Thymus (tissue), 14 donors: ENCODE measurements at places on chromosomes 3 and 15. TPM values are rescaled to one million over a fixed set of nuclear protein-coding genes. Genes with fewer than 3 reads are reported as not detected.
A peak's percentile ranks its signal among the peaks of the same experiment; 100 is the strongest.

- no peak for DNase-seq
These were observed 47.1 kb downstream of the SEMA3G start for GRCh38 chr3:52397676-52398399.

GRCh38 chr15:85044251-85044853, 62.7 kb downstream of the PDE8A start:
- DNase-seq: peak; percentile 66

The ZMYND10 gene
- 0.66 TPM for total RNA-seq

The SI gene
- total RNA-seq: 0.05 TPM

DNA sequence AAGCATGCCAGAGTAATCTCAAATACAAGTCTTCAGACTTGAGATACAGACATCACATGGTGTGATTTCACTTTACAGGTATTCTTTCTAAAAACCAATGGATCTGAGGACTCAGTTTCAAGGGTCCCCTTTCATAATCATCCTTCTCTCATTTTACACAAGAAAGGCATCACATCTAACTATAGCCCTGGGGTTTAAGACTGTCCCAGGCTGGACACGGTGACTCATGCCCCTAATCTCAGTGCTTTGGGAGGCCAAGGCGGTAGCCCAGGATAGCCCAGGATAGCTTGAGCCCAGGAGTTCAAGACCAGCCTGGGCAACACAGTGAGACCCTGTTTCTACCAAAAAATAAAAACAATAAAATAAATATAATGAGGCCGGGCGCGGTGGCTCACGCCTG, 36.4 kb downstream of the UBP1 start:
- no peak for DNase-seq

The GOLGA6L10 gene
- total RNA-seq: 0.47 TPM

The GOLGA8R gene
- total RNA-seq: 0.80 TPM

The AGTR1 gene
- total RNA-seq: 0.61 TPM

DNA sequence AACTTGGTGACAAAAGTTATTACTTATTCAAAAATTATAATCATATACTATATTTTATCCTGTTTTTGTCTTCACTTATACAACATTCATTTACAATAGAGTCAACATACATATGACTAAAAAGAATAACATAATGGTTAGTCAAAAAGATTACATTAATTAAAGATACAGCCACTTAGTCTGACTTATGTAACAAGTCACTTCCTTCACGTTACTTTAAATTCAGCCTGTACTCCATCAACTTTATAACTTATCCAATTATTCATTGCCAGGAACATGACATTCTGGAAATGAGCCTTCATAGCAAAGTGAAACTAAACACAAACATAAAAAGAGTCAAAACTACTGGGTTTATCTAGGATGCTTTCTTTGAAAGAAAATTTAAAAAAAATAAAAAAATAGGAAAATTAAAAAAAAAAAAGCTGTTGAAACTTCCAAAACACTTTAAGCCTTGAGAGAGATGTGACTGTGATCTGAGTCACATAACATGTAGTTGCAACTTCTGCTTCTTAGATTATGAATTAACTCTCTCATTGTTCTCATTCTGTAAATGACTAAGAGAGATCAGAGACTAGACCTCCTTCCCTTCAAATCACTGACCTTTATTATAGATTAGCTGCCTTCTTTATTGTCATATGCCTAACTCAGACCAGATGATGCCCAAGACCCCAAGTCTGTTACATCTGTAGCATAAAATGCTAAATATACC, 107.8 kb downstream of the MYRIP start:
- DNase-seq: no peak

The CCR9 gene
- 214 TPM for total RNA-seq

GRCh38 chr15:41561777-41562145, 2.7 kb downstream of the TYRO3 start:
- no peak for DNase-seq

The SNTN gene
- total RNA-seq: not detected

DNA sequence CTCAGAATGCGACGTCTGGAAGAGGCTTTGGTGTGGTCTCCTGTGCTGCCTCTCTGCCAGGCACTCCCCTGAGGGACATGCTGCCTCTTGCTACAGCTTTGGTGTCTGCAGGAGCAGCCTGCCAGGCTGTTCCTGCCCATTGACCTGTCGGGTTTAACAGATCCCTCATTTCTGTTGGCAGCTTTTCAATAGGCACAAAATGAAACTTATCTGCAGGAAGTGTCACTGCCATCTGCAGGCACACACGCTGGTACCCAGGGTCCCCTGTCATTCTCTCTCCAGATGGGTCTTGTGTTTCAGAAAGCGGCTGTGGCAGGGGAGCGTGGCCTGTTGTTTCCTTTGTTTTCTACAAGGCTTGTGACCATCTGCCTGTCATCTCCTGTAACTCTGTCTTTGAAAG, 328.3 kb upstream of the CHRM5 start:
- no peak for DNase-seq

The SLC12A6 gene
- total RNA-seq: 13.5 TPM

The ZNF620 gene
- 3.5 TPM for total RNA-seq

The MUSTN1 gene
- 0.85 TPM for total RNA-seq

GRCh38 chr15:88878720-88879184, 16.6 kb downstream of the HAPLN3 start:
- DNase-seq: no peak

GRCh38 chr3:142148044-142148791, 1.1 kb downstream of the TFDP2 start:
- DNase-seq: no peak

The NR2E3 gene
- 0.05 TPM for total RNA-seq

GRCh38 chr3:72210261-72210660, 425.3 kb upstream of the PROK2 start:
- DNase-seq: no peak

- no peak for DNase-seq
These were observed 61.4 kb downstream of the UMPS start for GRCh38 chr3:124791639-124792151.

- no peak for DNase-seq
These were observed 2.3 kb downstream of the GRIP2 start for GRCh38 chr3:14537590-14538450.

- no peak for DNase-seq
These were observed 9.9 kb upstream of the PAQR9 start for GRCh38 chr3:142973217-142974009.

- peak; percentile 64 for DNase-seq
These were observed 11.1 kb upstream of the ABHD10 start for GRCh38 chr3:111967651-111968274.

DNA sequence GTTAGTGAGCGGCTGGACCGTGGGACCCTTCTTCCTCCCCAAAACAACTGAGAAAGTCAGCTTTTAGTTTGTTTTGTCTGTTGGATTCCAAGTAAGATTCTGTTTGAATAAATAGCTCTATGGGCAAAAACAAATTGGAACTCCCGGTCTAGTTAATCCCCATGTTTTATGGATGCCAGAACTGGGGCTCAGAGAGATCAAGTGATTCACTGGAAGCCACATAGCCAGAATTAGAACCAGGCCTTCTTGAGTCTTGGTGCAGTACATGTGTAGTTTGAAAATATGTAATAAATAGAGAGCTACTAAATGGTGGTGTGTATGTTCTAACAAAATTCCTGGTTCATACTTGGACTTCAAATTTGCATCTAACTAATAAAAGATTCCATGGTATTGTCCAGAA, 29.3 kb upstream of the POLR2M start:
- DNase-seq: no peak

DNA sequence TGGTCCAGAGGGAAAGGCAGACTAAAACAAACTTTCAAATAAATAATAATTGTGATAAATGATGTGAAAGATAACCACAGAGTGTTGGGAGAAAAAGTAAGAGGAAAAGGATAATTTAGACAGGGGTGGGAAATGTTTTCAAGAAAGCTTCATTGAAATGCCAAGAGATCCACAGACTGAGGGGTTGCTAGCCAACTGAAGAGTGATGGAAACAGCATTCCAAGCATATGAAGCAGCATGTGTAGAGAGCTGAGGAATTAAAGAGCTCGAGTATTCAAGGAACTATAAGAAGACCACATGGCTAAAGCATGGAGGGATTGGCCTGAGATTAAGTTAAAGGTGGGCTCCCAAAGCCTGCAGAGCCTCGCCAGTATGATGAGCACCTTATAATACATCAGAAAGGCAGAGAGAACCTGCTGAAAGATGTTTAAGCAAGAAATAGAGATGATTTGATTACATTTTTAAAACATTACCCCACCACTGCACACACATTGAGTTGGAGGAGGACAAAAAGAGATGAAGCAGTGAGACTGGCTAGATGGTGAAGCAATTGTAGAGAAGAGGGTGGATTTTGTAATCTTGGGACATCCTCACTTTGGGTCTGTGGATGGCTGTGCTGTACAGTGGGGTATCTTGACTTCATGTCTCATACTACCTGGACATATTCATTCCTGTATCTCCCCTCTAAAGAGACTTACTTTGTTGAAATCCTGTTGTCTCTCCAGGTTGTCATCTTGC, 100.8 kb downstream of the STAC start:
- no peak for DNase-seq

DNA sequence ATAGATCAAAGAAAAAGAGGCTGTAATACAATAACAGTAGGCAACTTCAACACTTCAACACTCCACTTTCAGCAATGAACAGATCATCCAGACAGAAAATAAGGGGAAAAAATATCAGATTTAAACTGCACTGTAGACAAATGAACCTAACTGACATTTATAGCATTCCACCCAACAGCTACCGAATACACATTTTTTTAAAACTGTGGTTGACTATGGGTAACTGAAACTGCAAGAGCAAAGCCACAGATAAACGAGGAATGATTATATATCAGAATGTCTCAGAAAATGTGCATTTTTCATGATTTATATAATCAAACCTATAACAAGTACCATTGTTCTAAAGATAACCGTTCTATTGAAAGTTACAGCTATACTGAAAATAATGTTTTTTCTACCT, 514.9 kb upstream of the DPPA4 start:
- DNase-seq: no peak

DNA sequence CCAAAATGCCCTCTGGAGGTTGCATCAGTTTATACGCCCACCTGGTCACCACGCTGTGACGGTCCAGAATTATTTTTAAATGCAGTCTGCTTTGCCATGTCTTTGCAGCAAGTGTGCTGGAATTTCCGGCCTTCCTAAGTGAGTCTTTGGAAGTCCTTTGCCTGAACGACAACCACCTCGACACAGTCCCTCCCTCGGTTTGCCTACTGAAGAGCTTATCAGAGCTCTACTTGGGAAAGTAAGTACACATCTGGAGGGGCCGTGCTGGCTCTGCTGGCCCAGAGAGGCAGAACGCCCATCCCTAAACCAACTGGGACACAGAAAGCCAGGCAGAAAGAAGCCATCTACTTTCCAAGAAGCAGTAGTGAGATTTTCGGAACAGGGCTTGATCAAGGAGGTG, 101.8 kb downstream of the LRRK1 start:
- DNase-seq: no peak

GRCh38 chr3:196620161-196620604, 19.3 kb upstream of the NRROS start:
- DNase-seq: no peak

GRCh38 chr3:37531066-37531720, 330.5 kb upstream of the CTDSPL start:
- DNase-seq: no peak

DNA sequence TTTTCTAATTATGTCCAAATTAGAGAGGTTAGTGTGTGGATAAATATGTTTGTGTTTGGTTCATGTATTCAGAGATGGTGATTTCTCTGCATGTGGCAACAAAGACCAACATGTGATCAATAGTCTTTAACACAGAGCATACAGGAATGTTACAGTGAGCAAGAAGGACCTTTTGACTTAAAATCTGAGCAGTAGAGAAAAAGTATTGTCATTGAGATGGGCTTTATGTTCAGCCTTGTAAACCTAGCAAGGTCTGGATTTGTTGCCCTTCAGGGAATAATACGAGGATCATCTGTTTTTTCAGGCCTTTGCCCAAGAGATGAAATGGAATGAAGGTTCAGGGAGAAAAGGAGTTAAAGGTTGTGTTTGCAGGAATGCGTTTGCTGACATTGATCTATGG, 161.8 kb upstream of the NECTIN3 start:
- DNase-seq: no peak

- no peak for DNase-seq
These were observed 576.9 kb upstream of the NECTIN3 start for GRCh38 chr3:110494728-110495127.

DNA sequence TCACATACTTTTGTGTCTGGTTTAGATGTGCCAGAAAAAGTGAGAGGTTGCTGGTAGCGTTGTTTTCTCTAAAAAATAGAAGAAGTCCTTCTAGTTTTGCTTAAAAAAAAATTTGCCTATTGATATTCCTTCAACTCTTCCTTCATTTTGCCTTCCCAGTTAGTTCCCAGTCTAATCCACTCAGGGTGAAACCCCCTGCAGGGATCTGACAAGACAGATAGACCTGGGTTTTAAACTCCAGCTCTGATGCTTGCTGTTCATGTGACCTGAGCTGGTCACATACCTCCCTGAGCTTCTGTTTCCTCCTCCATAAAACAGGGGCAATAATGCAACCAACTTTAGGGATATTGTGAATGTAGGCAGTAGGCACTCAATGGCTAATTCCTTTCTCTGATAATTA, 18.6 kb upstream of the KCTD6 start:
- DNase-seq: no peak
